H9 (cell line): ENCODE measurements at places on chromosomes 12 and 14.

DNA sequence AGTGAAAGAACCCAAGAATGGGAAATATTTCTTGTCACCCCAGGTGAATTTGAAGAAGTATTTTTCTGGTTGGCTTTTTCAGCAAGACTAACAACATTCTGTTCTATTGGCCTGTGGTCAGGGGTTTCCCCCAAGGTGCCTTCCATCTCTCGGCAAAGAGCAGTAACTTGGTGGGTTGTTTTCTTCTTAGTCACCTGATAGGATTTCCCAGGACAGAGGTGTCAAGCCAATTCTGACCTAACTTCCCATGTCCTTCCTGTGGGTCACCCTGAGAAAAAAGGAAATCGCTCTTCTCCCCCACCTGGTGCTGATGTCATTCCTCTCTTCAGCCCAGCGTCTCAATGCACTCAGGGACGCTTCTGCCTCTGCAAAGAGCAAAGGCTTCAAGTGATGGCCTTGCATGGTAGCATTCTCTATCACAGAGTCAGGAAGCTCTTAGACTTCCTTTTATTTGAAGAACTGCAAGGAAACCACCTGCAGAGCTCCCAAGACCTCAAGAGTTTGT lies 16.1 kb upstream of the IFNG start:
- no peak for DNase-seq

DNA sequence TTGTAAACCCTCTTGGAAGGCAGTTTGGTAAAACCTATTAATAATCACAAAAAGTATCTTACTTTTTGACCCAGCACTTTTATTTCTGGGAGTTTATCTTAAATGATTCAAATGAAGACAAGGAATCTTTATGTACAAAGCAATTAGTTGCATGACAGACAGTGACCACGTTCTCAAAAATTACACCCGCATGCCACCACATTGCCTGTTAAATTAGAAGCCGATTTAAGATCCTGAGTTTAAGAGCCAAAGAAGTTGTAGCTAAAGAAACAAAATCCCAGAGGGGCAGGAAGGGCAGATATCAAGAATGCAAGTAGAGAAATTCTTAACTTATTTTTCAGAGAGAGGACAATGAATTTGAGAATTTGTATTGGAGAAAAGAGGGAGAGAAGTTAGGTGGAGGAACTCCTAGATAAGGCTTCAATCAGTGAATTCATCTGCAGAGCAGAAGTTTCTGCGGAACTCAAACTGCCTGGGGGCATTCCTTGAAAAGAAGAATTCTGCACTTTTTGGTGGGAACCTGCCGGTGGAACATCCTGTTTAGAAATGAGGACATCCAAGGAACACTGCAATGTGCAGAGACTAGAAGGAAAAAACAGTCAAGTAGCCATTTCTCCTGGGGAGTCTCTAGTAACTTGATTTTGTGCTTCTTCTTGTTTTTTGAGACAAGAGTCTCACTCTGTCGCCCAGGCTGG lies 1.1 kb upstream of the RIOX1 start:
- DNase-seq: no peak

DNA sequence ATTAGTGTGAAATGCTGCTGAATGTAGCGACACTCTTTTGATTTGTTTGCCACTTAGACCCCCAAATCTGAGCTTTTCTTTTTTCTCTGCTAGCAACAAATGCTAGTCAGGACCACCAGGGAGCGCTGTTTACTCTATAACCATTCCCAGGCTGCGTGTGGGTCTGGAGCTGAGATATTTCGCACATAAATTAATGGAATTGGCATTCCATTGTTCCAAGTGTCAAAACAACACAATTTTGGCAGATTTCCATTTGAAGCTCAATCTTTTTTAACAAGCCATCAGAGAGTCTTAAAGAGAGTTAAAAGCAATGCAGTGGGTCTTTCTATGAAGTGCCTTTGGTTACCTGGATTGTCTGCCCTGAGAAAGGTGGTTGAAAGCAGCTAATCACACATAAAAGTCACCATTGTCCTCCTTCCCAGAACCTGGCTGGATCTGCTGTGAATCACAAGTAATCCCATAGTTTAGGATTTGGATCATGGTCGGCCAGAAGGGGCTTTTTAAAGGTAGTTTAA lies 7.4 kb upstream of the TMEM132C start:
- DNase-seq: peak; percentile 68

DNA sequence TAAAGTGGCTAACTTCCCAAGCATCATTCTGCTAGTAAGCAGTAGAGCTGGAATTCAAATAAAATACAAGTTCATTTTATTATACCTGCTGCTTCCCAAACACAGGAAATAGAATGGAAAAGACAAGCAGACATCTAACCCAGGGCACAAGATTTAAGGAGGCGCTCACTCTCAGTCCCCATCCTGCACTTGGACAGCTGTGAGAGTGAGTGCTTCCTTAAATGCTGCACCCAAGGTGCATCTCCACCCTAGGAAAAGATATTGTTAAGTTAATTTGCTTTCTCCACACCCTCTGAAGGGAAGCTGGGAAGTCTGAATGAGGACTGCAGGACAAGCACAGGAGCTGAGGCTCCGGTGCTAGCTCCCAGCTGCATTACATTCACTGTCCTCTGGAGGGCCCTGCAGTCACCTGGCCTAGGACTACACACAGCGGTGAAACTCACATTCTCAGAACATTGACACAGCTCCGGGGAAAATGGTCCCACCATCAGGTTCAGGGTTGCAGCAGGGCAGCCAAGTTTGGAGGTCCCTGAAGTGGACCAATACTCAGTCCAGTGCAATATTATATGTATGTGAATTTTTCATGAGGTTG lies 14.2 kb downstream of the HEBP1 start:
- DNase-seq: peak; percentile 88

GRCh38 chr12:46367351-46368029 lies 5.1 kb downstream of the SLC38A2 start:
- DNase-seq: no peak

DNA sequence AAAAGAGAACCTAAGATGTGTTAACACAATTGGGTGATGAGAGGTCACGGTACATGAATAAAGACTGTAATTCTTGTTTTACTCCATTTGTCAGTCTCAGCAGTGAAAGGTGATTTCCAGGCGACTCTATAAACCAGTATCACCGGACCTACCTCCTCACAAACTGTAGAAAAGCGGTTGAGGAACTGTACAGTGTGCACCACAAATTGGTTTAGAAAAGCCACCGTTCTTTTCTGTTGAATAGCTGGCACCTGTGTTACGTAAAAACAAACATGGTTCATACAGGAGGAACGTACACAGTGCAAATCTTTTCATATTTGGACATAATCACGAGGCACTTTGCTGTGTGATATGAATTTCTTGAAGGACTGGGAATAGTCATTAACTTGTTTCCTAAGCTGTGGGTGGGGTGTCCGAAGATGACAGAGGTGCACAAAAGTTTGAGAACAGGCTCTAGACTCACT lies 663 bp downstream of the WASHC3 start:
- no peak for DNase-seq

DNA sequence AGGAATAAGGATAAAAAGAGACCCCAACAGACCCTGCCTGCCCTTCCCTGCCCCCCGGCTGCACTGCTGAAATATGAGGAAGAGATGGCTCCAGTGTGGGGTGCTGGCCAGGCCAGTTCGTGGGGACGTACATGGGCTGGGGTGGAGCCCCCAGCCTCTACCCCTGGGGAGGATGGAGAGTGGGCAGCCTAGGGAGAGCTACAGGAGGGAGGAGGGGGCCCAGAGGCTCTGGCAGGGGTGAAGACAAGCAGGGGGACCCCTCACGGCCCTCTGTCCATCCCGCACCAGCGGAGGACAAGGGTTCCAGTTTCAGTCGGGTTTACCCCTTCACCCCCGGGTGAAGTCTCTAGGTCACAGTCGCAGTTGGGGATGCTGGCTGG lies 11.0 kb upstream of the RPLP0 start:
- DNase-seq: no peak

DNA sequence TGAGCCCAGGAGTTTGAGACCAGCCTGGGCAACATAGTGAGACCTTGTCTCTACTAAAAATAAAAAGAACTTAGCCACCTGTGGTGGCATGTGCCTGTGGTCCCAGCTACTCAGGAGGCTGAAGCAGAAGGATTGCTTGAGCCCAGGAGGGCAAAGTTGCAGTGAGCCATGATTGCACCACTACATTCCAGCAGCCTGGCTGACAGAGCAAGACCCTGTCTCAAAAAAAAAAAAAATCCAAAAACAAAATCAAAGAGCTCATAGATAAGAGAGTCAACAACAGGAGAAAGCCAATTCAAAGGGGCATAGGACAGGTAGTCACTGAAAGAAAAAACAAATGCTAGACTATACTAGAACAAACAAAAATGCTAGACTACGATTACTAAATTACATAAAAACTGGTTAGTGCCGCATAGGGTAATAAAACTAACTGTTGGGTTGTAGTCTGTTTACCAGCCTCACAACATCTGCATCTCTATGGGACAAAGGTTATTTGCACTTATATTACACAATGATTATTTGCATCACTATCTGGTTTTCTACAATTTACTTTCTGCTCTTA lies 16.6 kb upstream of the EEA1 start:
- DNase-seq: no peak

- DNase-seq: no peak
Observed at GRCh38 chr12:74482115-74482514, 55.5 kb upstream of the ATXN7L3B start.

DNA sequence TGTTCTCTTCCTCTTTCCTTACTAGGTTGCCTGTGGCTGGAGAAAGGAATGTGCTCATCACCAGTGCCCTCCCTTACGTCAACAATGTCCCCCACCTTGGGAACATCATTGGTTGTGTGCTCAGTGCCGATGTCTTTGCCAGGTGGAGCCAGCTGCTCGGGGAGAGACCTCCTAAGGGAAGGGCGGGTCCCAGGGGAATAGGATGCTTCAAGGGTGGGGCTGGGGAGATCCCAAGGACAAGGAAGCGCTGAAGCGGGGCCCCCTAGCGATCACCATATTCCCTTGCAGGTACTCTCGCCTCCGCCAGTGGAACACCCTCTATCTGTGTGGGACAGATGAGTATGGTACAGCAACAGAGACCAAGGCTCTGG lies 10.2 kb downstream of the MARS1 start:
- peak; percentile 83 for DNase-seq

DNA sequence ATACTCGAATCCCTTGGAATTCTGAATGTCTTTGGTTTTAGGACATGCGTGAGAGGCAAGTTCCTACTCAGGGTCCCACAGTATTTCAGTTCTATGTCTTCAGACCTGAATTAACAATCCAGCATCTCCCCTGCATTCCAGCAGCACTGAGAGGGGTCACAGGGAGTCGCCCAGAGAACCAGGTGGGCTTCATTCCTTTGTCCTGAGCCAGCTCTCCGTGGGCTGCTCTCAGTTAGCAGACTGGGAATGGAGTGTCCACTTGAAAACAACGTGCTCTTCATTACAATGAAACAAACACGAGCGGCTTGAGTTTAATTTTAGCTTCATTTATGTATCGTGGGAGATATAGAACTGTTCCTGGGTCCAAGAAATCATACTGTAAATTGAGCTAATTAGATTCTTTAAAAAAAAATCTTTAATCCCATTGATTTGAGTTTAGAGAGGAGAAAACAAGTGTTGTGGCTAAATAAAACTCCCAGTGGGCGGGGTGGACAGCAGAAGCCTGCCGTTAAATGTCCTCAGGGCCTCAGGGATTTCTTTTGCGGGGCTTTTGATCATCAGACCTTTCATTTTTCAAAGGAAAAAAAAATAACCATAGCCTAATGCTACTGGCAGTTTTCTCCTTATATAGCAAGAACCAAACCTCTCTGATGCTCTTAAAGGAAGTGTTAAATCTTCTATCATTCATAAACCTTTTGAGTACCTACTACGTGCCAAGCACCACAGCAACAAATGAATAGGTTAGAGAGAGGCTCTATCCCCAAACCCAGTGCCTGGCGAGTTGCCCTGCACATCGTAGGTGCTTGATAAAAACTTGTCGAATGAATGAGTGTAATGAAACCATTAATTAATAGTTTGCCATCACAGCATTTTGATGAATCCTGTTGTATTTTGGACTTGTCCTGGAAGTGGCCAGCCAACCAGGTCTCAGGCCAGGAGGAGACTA lies 140.4 kb downstream of the CHST11 start:
- no peak for DNase-seq

- no peak for DNase-seq
Observed at GRCh38 chr12:89319606-89320005, 32.7 kb downstream of the DUSP6 start.

- no peak for DNase-seq
Observed at GRCh38 chr14:56752428-56752827, 57.9 kb downstream of the OTX2 start.

DNA sequence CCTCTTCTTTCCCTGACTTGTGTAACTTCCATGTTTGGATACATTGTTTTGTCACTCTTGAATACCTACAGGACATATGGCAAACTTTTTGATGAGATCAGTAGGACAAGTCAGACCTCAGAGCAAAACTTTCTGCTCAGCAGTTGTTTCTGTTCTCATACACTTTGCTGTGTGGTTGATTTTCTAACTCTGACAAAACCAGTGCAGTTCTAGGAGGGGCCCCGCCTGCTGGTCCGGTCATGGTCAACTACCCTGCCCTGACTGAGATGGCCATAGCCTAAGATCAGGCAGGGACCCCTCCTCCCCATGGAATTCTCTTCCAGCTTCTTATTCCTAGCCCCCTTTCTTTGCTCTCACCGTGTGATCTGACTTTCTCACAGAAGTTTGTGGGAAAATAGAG lies 92.8 kb downstream of the OTOGL start:
- no peak for DNase-seq

DNA sequence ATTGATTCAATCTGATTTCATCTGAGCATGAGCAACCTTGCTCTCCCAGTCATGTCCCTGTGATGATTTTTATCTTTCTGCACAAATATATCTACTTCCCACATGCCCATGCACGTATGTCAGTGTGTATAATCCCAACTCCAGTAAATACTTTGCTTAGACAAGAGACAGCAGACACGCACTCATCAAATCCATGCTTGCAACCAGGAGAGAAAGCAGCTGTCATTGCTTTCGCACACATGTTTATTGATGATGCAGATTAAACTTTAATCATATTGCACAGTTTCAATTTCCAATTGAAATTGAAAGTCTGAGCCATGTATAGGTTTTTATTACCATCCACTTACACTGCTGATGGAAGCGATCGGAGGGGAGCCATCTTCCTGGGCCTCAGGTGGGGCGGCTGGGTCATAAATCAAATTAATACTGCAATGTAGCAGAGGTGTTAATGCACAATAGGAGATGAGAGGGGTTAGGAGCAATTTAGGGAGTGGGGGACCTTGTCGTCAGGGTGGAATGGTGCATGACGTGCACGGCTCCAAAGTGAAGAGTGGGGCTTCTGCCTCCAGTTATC lies 68.6 kb upstream of the SRRM4 start:
- DNase-seq: no peak

- DNase-seq: no peak
Observed at GRCh38 chr12:116392061-116392460, 114.6 kb upstream of the MED13L start.

DNA sequence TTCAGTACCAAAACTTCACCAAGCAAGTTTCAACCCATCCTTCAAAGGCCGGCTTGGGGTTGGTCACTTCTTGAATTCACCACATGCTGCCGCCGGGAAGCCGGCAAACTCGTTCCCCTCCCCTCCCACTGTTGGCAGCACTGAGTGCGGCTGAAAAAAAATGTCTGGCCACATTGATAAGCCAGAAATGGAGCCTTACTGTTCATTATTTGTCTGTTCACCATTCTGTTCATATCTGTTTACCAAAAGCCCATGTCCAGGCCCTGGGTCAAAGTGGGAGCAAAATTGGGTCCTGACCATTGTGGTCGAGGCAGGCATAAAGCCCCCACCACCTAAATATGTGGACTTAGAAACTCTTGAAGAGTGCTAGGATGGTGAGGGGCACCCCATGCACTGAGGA lies 7.3 kb upstream of the HSP90AA1 start:
- no peak for DNase-seq
